ENCODE measurements at places on chromosomes 4 and X.
A peak's percentile ranks its signal among the peaks of the same experiment; 100 is the strongest.

- no peak for DNase-seq
Observed at GRCh38 chrX:23662187-23662586, 5.1 kb upstream of the PRDX4 start.

GRCh38 chrX:85499400-85499799, 119.9 kb upstream of the POF1B start:
- no peak for DNase-seq

DNA sequence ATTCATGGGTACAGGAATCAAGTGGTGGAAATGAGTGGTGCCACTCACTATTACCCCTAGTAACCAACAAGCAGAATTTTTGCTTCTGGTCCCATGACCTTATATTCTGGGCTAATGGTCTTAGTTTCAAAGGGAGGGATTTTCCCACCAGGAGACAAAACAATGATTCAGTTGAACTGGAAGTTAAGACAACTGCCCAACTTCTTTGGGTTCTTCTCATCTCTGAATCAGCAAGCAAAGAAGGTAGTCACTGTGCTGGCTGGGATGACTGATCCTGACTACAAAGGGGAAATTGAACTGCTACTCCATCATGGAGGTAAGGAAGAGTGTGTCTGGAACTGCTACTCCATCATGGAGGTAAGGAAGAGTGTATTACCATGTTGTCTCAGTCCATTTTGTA, 87.2 kb downstream of the IL13RA2 start:
- no peak for DNase-seq

- no peak for DNase-seq
Observed at GRCh38 chrX:11431786-11432185, 138.6 kb downstream of the AMELX start.

DNA sequence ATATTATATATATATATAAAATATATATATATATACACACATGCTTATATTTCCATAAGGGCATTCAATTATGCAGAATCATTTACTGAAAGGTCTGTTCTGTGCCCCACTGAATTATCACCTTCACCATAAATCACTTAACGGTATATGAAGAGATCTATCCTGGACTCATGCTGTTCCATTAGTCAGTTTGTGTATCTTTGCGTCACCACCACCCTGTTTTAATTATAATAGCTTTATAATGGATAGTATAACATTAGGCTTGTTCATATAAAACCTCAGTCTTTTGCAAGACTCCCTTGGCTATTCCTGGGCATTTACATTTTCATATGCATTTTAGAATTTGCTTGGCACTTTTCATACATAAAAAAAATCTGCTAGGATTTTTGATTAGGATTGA, 19.1 kb downstream of the WDR17 start:
- no peak for DNase-seq

GRCh38 chrX:19293606-19294325, 50.0 kb upstream of the PDHA1 start:
- no peak for DNase-seq

- DNase-seq = no peak
Observed at GRCh38 chr4:38891051-38891983, 23.7 kb downstream of the FAM114A1 start.

DNA sequence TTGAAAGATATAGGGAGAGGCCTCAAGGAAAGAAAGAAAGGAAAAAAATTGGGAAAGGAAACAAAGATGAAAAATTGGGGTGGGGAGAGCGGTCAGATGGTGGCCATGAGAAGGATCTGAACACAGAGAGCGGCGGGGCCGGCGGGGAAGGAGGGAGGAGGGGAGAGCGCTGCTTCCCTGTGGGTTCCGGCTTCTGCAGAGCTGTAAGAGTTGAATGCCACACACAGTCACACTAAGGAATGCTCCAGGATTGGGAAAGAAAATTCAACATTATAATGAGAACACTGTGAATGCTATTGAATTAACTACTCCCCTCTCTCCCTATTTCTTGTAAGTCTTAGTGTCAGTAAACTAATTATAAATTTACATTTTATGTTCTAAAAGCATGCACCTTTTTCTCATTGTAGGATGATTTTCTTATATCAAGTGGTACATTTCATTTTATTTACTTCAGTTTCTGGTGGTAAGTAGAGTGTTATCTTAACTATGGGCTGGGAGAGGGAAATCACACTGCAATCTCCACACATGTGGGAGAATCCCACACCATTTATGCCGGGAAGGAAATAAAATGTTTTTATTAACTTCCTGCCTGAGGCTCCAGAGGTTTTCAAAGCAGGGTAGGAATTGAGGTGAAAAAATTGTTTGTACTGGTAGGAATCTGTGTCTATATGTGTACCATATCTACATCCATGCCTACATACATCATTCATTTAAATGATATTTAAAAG, 904 bp downstream of the F11 start:
- peak; percentile 48 for DNase-seq

GRCh38 chr4:25908491-25908901, 5.5 kb upstream of the SMIM20 start:
- DNase-seq = no peak

GRCh38 chr4:125390727-125391126, 76.0 kb downstream of the FAT4 start:
- no peak for DNase-seq

DNA sequence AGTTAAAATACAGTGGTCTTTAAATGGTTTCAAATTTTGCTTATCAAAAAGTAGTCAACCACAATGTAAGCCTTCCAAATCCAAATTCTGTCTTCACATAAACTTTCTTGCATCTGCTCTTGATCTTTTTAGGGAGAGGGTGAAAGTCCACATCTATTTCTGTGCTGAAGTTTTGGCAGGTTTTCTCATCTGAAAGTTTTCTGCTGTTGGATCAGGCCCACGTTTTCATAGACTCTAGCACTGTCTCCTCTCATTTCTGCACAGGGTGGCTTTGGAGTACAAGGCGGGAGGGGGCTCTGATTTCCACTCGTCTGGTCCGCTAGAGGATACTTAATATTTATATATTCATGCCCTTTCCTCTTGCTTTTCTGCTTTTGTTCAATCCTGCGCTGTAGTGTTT, 18.1 kb upstream of the TMEM150C start:
- DNase-seq = no peak

GRCh38 chrX:136525738-136526606, 6.0 kb upstream of the VGLL1 start:
- DNase-seq = no peak

- DNase-seq = peak; percentile 26
Observed at GRCh38 chr4:121822796-121823504, 733 bp downstream of the CCNA2 start.

GRCh38 chr4:15719506-15719905, 16.6 kb downstream of the BST1 start:
- no peak for DNase-seq

DNA sequence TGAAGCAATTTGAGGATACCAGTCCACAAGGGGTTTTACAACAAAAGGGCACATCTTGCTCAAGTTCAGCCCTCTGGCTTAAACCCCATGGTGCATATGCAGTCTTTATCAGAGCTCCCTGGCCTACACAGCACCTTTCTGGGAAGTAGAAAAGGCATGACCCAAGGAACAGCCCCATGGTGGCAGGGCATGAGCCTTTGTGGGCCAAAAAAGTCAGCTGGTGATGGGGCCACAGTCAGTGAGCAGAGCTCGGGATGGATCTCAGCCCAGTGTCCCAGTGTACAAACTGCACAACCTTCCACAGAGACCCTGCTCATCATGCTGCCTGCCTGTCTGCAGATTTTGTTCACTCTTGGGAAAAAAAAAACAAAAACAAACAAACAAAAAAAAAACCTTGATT, 22.3 kb upstream of the TMEM165 start:
- no peak for DNase-seq

- DNase-seq = no peak
Observed at GRCh38 chrX:37348971-37349220, 268 bp upstream of the PRRG1 start.

- DNase-seq = no peak
Observed at GRCh38 chr4:177119691-177120090, 190.0 kb upstream of the NEIL3 start.

GRCh38 chr4:88802585-88803286, 105.1 kb upstream of the NAP1L5 start:
- DNase-seq = no peak

DNA sequence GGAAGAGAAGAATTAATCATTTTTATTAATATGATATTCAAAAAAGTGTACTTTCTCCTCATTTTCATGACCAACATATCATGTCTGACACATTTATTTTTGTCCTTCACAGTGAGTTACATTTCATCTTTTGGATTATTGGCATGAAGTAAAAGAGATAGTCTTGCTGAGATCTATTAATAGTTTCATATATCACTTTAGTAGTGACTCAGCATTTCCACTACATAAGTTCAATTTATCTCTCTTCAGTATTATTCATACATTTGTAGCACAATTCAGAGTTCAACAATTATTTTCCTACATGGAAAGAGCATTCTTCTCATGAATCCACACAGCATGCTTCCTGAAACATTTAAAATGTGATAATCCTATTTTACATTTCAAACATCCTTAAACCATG, 1461.1 kb downstream of the TECRL start:
- no peak for DNase-seq

DNA sequence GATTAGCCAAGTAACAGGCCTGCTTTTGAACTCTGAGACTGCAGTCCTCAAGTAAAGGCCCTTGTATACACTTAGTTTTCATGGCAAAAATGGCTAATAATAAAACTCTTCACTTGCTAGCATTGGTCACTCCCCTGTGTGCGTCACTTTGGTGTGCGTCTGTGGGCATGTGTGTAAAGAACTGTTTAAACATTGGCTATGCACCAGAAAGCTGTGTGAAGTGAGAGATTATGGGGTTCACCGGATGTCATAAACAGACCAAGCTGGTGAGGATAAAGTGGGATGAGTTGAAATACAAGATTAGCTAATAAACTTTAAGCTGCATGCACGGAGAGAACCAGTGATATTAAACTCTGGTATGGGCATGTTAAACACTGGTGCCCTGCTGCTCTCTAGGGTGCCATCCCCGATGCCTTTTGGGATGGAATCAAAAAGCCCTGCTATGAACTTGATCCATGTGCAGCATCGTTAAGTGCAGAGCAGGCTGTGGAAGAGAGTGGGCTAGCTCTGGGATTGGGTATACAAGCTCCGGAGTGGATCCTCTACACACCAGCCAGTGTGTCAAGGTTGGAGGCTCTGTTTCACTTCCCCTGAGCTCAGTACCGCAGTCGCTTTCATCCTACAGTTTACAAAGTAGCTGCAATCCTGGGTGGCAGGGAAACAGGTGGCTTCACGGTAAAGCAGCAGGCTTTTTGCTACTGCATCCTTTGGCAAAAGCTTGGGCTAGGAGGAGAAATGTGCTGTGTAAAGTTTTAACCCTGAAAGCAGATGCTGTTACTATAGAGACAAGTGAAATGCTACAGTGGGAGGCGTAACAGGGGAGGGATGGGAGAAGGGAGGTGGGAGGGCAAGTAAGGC, 108.3 kb upstream of the SLC4A4 start:
- peak; percentile 4 for DNase-seq
